Heart right ventricle (tissue), 16 donors: ENCODE measurements at places on chromosomes 1 and 21. TPM values are rescaled to one million over a fixed set of nuclear protein-coding genes. Genes with fewer than 3 reads are reported as not detected.

- H3K27me3 ChIP-seq: peaks cover 25% of the 10 kb centered on the region
- H3K36me3 ChIP-seq: no peaks in the 10 kb centered on the region
- no peak overlapping the region for H3K27ac ChIP-seq
- DNase-seq: no peak
- H3K4me3 ChIP-seq: no peak overlapping the region
- peaks cover 6% of the 10 kb centered on the region for H3K4me1 ChIP-seq
These were observed 16.8 kb downstream of the TRPM2 start for GRCh38 chr21:44370027-44370735.

DNA sequence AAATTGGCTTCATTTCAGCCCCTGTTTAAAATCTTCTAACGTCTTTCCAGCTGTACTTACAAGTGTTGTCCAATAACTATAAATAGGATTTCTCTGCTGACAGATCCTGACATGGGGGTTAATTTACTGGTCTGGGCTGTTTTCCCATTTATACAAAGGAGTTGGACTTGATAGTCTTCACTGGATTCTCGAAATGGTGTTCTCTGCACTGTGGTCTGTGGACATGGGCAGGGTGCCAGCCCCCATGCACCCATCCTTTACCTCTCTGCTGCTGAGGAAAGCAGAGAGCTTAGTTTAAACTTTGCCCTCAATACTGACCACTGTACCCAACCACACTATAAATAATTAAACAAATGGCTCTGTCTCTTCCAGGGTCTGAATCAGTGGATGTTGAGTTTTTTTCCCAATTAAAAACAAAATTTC lies 5.2 kb downstream of the DIO1 start:
- H3K4me1 ChIP-seq: peaks cover 33% of the 10 kb centered on the region
- H3K27me3 ChIP-seq: no peaks in the 10 kb centered on the region
- no peaks in the 10 kb centered on the region for H3K36me3 ChIP-seq
- DNase-seq: peak; percentile 20
- no peak overlapping the region for H3K27ac ChIP-seq
- no peak overlapping the region for H3K4me3 ChIP-seq

DNA sequence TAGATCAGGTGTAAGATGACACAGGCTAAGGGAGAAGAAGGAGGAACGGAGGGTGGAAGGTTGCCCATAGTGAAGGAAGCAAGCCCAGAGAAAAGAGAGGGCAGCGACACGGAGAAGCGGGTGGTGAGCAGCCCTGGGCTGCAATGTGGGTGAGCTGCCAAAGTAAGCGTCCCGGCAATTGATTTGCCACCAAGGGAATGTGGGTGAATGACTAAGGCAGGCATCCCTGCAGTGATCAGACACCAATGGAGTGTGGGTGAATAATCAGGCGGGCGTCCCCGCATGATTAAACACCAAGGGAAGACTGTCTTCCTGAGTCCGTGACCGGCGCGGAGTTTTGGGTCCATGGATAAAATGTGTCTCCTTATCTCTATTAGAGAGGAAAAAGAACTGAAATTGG lies 79.6 kb downstream of the UCHL5 start:
- H3K27ac ChIP-seq: no peak overlapping the region
- no peaks in the 10 kb centered on the region for H3K27me3 ChIP-seq
- no peaks in the 10 kb centered on the region for H3K4me1 ChIP-seq
- H3K4me3 ChIP-seq: no peak overlapping the region

Gene NUDT4B
- not detected for total RNA-seq

Gene TMEM82
- not detected for total RNA-seq

GRCh38 chr1:152089014-152089674 lies at the start of gene TCHHL1:
Gene TCHHL1 (minus strand): TSS chr1:152089064. CDS start chr1:152088143, 921 bp downstream.
- H3K27me3 ChIP-seq: peaks cover 28% of the 10 kb centered on the region
- no peaks in the 10 kb centered on the region for H3K36me3 ChIP-seq
- no peak within 1 kb of the TSS for H3K27ac ChIP-seq
- no peaks in the 10 kb centered on the region for H3K4me1 ChIP-seq
- H3K4me3 ChIP-seq: no peak within 1 kb of the TSS

Gene SPOCD1
- total RNA-seq: 0.65 TPM

Gene EDARADD
- total RNA-seq: 0.57 TPM

DNA sequence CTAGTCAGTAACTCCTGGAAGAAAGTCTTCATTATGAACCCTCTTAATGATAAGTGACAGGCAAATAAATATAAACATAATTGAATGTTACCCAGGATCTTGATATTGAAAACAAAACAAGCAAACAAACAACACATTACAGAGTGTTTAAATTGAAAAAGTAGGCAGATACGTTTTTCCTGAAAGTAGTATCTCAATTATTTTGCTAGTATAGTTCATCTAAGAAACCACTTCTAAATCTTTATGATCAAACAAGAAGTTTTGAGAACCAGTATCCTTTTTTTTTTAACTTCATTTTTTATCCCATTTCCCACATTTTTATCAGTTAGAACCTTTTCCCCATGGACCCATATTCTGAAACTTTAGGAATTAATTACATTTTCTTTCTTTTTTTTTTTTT lies 3.7 kb upstream of the WDR47 start:
- H3K27me3 ChIP-seq: no peaks in the 10 kb centered on the region
- H3K4me1 ChIP-seq: peaks cover 2% of the 10 kb centered on the region
- H3K27ac ChIP-seq: no peak overlapping the region
- H3K36me3 ChIP-seq: no peaks in the 10 kb centered on the region

DNA sequence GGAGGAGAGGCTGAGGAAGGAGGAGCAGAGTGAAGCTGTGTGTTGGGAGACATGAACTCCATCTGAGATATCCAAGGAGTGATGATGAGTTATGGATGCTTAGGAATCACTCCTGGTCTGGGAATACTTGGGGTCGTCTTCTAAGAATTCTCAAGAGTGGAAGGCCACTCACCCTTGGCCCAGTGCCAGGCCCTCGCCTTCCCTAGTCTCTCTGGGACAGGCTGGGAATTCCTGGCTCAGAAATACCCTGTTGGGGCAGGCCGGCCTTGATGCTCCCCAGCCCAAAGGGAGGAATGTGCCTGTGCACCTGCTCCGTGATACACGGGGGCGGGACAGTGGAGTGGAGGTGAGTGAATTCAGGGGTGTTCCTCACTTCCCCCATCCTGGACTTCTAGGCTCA lies 12.6 kb upstream of the LMNA start:
- H3K4me3 ChIP-seq: no peak overlapping the region
- DNase-seq: peak; percentile 61
- H3K36me3 ChIP-seq: no peaks in the 10 kb centered on the region
- H3K27me3 ChIP-seq: no peaks in the 10 kb centered on the region

DNA sequence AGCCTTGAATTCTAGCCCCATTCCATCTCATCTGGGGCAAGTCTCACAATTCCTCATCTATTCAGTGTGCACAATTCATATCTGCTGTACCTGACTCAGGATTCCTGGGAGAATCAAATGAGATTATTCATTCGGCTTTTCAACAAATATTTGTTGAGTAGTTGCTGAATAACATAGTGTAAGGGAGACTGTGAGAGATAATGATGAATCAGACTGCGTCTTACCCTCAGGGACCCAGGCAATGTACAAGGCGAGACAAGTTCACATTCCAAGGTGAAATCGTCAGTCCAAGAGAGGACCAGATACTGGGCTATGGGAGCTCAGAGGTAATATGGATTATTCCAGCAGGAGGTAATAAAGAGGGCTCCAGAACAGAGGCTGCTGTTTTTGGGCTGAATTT lies 67.8 kb upstream of the SMYD2 start:
- no peaks in the 10 kb centered on the region for H3K4me1 ChIP-seq
- no peaks in the 10 kb centered on the region for H3K36me3 ChIP-seq
- H3K27ac ChIP-seq: no peak overlapping the region
- H3K27me3 ChIP-seq: no peaks in the 10 kb centered on the region

Gene RCSD1
- total RNA-seq: 47.0 TPM

Gene PRAMEF9
- not detected for total RNA-seq

Gene MYOC
- total RNA-seq: 6.5 TPM

- H3K27ac ChIP-seq: no peak overlapping the region
- H3K4me3 ChIP-seq: no peak overlapping the region
- peaks cover 37% of the 10 kb centered on the region for H3K4me1 ChIP-seq
These were observed 189.9 kb downstream of the APP start for GRCh38 chr21:25980710-25981109.

Gene KLHL20
- total RNA-seq: 16.3 TPM

DNA sequence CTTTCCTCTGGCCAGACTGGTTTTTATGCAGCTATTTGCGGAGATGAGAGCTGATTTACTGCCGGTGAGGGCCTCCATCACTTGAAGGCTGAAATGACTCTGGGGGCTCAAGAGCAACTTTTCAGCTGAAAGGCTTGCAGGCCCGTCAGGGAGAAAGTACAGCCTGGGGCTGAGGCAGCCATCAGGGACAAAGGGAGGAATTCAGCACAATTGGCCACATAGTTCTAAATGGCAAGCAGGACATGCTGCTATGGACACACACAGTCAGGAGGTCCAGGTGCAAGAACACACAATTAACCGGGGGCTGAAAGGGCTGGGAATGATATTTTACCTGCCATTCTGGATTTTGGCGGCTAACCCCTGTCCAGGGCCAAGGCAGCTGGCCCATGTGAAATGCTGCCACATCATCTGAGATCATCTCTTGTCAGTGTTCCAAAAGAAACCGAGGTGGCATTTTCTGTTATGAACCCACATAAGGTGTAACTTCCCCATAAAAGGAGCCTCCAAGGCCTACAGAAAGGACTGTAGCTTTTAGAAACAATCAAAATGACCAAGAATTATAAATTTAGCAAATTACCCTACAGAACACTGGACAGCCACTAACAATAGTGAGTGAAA lies 58.2 kb downstream of the LMX1A start:
- no peaks in the 10 kb centered on the region for H3K4me1 ChIP-seq
- no peaks in the 10 kb centered on the region for H3K27me3 ChIP-seq
- H3K36me3 ChIP-seq: no peaks in the 10 kb centered on the region
- H3K27ac ChIP-seq: no peak overlapping the region
- DNase-seq: no peak

Gene C1orf56
- total RNA-seq: 10.0 TPM

GRCh38 chr1:14674030-14674429 lies 75.5 kb downstream of the KAZN start:
- DNase-seq: no peak
- H3K4me1 ChIP-seq: no peaks in the 10 kb centered on the region
- H3K36me3 ChIP-seq: no peaks in the 10 kb centered on the region

Gene NBPF12
- total RNA-seq: 4.9 TPM

DNA sequence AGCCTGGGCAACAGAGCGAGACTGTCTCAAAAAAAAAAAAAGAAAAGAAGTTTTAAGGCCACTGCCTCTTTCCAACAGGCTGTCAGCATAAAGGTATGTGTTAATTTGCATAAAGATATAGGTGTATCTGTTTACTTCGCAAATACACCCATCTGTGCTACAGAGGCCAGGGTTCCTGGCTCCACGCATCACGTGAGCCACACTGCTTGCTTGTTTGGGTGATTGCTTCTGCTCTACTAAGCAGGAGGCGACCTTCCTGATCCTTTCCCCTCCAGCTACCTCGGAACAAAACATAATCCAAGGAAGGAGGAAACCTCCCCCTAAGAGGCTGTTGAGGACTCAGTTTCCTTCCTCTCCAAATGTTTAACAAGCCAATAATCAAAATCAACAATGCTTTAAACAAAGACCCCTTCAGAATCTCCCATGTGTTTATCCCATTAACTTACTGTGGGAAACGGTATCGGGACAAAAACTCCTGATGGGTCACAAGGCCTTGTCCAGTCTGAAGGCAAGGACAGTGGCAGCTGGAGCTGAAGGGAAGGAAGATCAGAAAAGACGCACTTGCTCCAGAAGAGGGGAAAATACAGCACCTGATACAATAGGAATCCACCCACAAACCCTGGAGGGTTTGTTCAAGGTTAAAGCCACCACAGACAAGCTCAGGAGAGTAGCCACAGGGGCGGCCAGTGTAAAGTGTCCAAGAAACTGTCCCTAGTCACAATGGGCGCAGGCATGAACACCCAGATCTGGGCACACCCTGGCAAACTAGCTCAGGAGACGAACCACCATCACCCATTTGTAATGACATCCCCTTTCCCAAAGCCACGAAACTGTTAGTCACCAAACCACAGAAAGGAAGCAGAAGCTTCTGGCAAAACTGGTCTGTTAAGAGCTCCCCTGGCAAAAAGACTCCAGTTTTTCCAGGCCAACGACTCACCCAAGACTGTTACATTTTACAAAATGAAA lies 17.2 kb downstream of the CTNNBIP1 start:
- H3K4me1 ChIP-seq: peaks cover 21% of the 10 kb centered on the region
- H3K36me3 ChIP-seq: no peaks in the 10 kb centered on the region
- no peak for DNase-seq
- peak overlapping the region; percentile 75 for H3K27ac ChIP-seq

GRCh38 chr1:24278726-24279125 lies 40.4 kb upstream of the GRHL3 start:
- no peak overlapping the region for H3K4me3 ChIP-seq
- H3K27ac ChIP-seq: no peak overlapping the region
- H3K36me3 ChIP-seq: no peaks in the 10 kb centered on the region
- no peak for DNase-seq
- no peaks in the 10 kb centered on the region for H3K4me1 ChIP-seq

GRCh38 chr1:97989094-97989680 lies 68.4 kb upstream of the DPYD start:
- no peak for DNase-seq
- no peak overlapping the region for H3K4me3 ChIP-seq
- no peaks in the 10 kb centered on the region for H3K27me3 ChIP-seq
- no peak overlapping the region for H3K27ac ChIP-seq
- H3K36me3 ChIP-seq: no peaks in the 10 kb centered on the region

GRCh38 chr1:24388331-24388885 lies 25.2 kb downstream of the STPG1 start:
- H3K27me3 ChIP-seq: no peaks in the 10 kb centered on the region
- no peak overlapping the region for H3K27ac ChIP-seq
- no peak for DNase-seq
- H3K4me1 ChIP-seq: peaks cover 15% of the 10 kb centered on the region

- H3K4me1 ChIP-seq: no peaks in the 10 kb centered on the region
- no peaks in the 10 kb centered on the region for H3K27me3 ChIP-seq
- H3K4me3 ChIP-seq: no peak overlapping the region
- no peak overlapping the region for H3K27ac ChIP-seq
These were observed 50.5 kb upstream of the GADD45A start for GRCh38 chr1:67634396-67634935.

DNA sequence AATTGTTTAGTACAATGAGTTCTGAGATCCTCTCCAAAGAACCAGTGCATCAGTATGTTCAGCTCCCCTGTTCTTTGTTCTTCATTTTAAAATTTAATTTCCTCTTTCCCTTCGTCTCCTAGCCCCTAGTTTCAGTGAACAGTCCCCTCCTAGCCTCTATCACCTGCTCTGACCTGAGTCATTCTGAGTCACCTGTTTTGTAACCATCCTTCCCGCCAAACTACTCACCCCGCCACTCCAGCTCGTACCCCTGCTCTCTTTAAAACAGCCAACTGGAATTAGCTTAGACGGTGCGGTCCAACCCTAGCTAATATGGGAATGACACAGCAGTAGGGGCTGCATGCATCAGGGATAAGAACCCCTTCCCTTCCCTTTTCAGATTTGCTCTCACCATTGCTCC lies 16.8 kb upstream of the ERVH48-1 start:
- no peak for DNase-seq
- H3K4me3 ChIP-seq: no peak overlapping the region
- no peaks in the 10 kb centered on the region for H3K36me3 ChIP-seq
- no peak overlapping the region for H3K27ac ChIP-seq
- peaks cover 12% of the 10 kb centered on the region for H3K4me1 ChIP-seq
